ENCODE measurements at places on chromosomes 16 and 17.

- no peak for DNase-seq
These were observed 361.5 kb downstream of the SNX29 start for GRCh38 chr16:12337871-12338655.

DNA sequence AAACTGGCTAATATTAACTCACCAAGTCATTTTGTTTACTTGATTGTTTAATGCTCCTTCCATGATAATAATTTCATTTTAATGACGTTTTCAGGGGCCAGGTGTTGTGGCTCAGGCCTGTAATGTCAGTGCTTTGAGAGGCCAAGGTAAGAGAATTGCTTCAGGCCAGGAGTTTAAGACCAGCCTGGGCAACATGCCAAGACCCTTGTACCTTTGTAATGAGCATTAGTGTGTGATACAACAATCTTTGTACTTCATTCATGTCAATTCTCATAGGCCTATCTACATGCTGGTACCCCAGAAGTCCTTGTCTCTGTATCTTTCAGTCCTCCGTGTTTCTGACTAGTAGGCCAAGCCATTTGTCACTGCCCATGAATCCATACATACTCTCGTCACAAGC is 296.9 kb downstream of the ZFHX3 start:
- no peak for DNase-seq

DNA sequence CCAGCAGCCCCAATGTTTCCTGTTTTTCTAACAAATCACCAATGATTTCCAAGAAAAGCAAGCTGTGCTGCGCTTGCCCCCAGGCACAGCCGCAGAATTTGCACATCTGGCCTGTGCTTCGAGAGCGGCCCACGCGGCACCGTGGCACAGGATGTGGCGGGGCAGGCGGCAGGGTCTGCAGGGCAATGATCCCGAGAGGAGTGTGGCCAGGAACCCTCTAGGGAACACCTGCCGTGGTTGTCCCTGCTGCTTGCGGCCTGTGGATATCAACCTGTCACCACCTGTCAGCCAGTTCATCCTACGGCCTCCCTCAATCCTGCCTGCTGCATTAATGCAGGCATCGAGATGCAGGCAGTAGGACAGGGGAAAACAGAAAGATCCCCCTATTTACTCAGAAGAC is 24.0 kb downstream of the PIK3R5 start:
- peak; percentile 78 for DNase-seq

DNA sequence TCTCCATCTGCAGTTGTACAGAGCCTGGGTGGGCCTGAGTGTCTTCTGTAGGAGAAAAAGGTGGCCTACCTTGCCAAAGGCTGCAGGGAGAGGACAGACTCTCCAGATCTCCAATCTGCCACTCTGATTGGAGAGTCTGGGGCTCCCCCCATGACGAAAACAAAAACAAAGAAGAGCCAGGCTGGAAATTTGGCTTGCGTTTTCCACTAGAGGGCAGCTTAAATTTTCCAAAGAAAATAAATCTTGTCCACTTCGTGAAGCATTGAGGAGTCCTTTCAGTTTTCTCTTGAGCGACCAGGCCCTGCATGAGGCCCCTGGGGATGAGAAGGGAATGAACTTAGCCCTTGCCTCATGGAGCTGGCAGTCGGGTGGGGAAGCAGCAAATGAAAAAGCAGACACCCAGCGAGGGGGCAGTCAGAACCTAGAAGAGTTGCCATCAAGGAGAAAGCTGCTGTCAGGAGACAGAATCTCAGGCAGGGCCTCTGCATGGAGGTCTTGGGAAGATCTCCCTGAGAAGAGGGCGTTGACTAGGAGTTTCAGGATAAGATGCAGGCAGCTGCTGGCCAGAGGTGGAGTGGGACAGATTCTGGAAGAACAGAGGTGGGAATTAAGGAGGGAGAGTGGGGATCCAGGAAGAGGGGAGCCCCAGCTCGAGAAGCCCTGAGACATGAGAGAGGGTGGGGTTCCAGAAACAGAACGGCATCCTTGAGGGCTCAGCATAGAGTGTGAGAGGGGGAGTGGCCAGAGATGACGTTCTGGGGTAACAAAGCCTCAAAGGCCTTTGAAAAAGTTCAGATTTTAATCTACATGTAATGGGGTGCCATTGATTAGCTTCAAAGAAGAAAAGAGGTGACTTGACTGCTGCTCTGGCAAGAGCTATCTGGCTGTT is 8.4 kb upstream of the SHCBP1 start:
- DNase-seq: no peak

- no peak for DNase-seq
These were observed 5.5 kb downstream of the CYBC1 start for GRCh38 chr17:82444941-82445521.

DNA sequence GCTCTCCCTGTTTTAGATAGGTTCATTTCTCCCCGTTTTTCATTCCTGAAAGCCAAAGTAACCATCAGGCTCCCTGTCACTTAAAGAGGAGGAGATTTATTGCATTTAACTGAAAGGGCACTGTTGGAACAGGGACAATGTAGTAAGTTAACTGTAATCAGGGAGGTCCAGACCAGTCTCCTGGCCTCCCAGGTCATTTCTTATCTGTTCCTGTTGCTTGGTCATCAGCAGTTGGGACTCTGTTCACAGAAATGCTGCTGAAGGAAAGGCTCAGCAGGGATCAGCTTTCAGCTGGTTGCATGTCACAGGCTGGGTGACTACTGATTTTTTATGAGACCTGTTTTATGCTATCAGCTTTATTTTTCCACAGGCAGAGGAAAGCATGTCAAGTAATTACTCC is 622.6 kb upstream of the GOT2 start:
- no peak for DNase-seq

DNA sequence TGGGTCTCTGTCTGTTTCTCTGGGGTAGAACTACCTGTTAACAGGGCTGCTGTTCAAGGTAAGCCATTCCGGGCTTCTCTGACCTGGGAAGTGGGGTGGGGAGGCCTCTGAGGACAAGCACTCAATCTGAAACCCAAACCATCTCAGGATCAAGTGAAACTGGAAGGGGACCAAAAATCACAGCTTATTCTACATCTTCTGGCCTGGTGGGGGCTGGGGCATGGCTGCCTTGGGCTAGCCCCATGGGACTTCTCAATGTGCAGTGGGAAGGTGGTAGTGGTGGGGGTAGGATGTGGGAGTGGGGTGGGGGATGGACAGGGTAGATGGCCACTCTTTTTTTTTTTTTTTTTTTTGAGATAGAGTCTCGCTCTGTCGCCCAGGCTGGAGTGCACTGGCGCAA is 5.5 kb downstream of the FLOT2 start:
- no peak for DNase-seq

GRCh38 chr16:52547834-52548215 is 882 bp upstream of the TOX3 start:
- DNase-seq: no peak

DNA sequence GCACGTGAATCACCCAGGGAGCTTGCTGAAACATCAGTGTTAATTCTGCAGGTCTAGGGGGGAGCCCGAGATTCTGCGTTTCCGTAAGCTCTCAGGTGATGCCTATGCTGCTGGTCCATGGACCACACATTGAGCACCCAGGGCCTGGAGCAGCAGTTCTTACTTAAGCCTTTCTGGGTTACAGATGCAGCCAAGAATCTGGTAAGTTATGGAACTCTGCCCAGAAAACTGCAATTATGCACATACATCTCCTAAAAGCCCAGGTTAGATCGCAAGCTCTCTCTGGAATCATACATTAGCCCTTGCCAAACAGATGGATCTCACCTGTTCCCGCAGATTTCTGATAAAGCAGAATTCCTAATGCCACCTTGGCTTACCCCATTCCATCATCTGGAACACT is 265.9 kb upstream of the SALL1 start:
- no peak for DNase-seq

GRCh38 chr17:6512552-6512951 is 43.8 kb downstream of the PITPNM3 start:
- no peak for DNase-seq

DNA sequence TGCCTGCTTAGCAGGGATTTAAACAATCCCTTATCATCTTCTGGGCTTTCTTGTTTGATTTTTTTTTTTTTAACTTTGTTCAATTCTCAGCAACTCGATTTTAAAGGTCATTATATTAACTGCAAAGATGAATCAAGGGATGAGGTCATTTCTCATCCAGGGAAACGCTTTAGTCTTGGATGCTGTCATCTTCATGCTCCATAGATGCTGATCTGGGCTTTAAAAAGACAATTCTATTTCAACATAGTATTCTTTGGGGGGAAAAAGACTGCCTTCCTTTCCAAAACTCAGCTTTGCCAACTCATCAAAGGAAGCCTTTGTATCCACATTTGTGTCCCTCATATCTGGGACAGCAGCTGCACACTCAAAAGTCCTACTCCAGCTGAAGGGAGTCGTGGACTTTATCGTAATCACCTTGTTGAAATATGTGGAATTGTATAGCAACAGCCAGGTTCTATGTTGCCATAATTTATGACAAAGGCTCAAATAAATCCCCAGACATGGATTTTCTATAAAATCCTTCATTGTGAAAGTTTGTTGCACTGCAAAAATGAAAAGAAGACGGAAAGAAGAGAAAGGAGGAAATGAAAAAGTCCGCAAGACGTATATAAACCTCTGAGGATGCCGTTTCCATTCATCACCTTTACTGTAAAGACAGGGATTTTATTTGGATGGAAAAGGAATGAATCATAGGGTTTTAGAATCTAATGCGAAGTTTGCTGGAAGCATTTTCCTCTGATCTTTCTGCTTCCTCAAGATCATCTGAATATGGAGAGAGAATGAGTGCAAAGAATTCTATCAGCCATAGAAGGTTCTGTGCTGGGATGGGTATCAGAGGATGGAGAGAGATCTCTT is 48.6 kb upstream of the XYLT1 start:
- no peak for DNase-seq

DNA sequence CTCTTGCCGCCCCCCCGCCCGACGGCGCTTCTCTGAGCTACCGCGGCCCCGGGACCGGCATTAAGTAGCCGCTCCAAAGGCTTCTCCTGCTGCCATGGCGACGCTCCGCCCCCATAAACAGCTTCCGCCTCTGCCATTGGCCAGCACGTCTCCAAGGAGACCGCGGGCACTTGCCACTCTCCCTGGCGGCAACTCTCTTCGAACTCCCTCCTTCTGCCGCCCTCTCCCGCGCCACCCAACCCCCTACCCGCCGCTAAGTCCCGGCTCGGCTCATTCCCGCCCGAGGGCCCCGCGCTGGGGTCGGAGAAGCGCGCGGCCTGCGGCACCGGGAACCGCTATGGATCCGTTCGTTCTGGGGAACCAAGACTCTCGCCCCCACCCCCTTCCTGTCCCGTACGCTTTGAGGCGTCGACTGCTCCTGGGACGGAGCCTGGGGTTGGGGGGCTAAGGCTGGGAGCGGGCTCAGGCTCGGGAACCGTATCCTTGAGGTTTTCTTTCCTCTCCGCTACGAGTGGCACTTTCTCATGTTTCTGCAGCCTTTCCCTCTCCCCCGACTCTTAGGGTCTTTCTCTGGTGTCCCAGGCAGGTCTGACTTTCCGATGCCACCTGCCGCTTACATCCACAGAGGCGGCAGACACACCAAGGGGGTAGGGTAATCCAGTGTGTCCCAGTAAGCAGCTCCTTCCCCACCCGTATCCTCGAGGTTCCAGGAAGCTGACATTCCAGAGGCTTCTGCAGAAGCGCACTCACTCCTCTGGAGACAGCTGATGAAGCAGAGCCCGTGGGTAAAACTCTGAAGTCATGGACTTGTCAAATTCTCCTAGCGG is at the start of gene FOXJ1:
TSS of gene FOXJ1 (minus strand) at position 34 of the 827 bp plus-strand sequence. CDS start 850 bp downstream, outside the sequence.
- peak; percentile 96 for DNase-seq

DNA sequence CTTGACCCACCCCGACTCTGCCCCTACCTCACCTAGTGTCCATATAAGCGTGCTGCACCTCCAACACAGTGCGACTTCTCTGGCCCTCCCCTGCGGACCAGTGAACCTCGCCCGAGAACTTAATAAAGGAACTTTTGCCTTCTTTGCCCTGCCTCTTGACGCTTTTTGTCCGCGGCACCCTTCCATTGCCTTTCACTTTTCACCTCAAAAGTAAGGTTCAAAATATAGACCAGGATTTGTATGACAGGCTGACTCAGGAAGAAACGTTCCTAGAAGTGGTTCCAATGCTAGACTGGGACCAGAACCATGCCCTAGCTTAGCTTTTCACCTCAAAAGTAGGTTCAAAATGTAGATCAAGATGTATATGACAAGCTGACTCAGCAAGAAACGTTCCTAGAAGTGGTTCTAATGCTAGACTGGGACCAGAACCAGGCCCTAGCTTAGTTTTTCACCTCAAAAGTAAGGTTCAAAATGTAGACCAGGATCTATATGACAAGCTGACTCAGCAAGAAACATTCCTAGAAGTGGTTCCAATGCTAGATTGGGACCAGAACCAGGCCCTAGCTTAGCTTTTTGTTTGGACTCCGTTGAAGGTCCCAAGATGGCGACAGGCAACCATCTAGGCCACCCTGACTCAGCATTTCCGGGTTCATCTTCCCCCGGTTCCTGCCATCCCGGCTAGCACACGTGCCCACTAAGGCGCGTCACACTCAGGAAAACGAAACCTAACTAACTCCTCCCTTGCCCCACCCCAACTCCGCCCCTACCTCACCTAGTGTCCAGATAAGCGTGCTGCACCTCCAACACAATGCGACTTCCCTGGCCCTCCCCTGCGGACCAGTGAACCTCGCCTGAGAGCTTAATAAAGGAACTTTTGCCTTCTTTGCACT is 51.0 kb upstream of the TMEM97 start:
- DNase-seq: no peak

- DNase-seq: peak; percentile 70
These were observed 14.1 kb downstream of the FLYWCH2 start for GRCh38 chr16:2897110-2897509.

GRCh38 chr17:77884019-77884418 is 74.5 kb upstream of the TNRC6C start:
- peak; percentile 72 for DNase-seq
